IgD-negative memory B cell (primary cell): ENCODE measurements at places on chromosomes 3 and 15. TPM values are rescaled to one million over a fixed set of nuclear protein-coding genes. Genes with fewer than 3 reads are reported as not detected.

The NOX5 gene
- not detected for polyA plus RNA-seq

The ZBED2 gene
- polyA plus RNA-seq: 6.7 TPM

The LRRC2 gene
- polyA plus RNA-seq: 0.06 TPM

The SLC7A14 gene
- not detected for polyA plus RNA-seq

The IL17RD gene
- polyA plus RNA-seq: not detected

The WDR72 gene
- polyA plus RNA-seq: 0.04 TPM

The MYO5C gene
- polyA plus RNA-seq: 0.88 TPM

The STRIT1 gene
- not detected for polyA plus RNA-seq

The ITGA11 gene
- not detected for polyA plus RNA-seq

The FAM240A gene
- not detected for polyA plus RNA-seq

The GOLIM4 gene
- polyA plus RNA-seq: 2.3 TPM

The ZNF197 gene
- polyA plus RNA-seq: 5.9 TPM

The MCF2L2 gene
- polyA plus RNA-seq: 0.15 TPM

The UBAP1L gene
- 0.26 TPM for polyA plus RNA-seq

The NRROS gene
- polyA plus RNA-seq: 18.9 TPM

The CFAP100 gene
- polyA plus RNA-seq: not detected

The FAM107A gene
- not detected for polyA plus RNA-seq

The TM4SF18 gene
- polyA plus RNA-seq: not detected

The LDHAL6B gene
- not detected for polyA plus RNA-seq

The CEMIP gene
- polyA plus RNA-seq: not detected

The ANKUB1 gene
- polyA plus RNA-seq: not detected

The MYZAP gene
- 1.8 TPM for polyA plus RNA-seq

The ANKDD1A gene
- polyA plus RNA-seq: 3.4 TPM

The PRICKLE2 gene
- 0.73 TPM for polyA plus RNA-seq

The CXCR6 gene
- polyA plus RNA-seq: 0.69 TPM

The AGTR1 gene
- polyA plus RNA-seq: not detected

The GOLGA8S gene
- polyA plus RNA-seq: not detected

The NPHP3 gene
- polyA plus RNA-seq: 5.4 TPM

The AADACL2 gene
- polyA plus RNA-seq: not detected
